ENCODE measurements at places on chromosomes 16 and 17.

GRCh38 chr16:84790301-84790700, 29.5 kb upstream of the CRISPLD2 start:
- DNase-seq: no peak

GRCh38 chr16:73183611-73184092, 135.7 kb upstream of the ZFHX3 start:
- no peak for DNase-seq

DNA sequence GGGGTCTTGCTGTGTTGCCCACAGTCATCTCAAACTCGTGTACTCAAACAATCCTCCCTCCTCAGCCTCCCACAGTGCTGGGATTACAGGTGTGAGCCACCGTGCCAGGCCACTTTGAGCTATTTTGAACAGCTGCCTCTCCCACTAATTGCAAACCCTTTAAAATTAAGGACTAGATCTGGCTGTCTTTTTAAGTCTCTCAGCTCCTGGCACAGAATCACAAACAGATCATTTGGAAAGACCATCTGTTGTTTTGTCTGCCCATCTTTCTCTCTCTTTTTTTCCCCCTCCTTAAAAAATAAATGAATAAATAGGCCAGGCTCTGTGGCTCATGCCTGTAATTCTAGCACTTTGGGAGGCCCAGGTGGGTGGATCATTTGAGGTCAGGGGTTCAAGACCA, 10.9 kb upstream of the STAT3 start:
- DNase-seq: no peak

GRCh38 chr16:47063011-47063724, 80.6 kb downstream of the NETO2 start:
- no peak for DNase-seq

DNA sequence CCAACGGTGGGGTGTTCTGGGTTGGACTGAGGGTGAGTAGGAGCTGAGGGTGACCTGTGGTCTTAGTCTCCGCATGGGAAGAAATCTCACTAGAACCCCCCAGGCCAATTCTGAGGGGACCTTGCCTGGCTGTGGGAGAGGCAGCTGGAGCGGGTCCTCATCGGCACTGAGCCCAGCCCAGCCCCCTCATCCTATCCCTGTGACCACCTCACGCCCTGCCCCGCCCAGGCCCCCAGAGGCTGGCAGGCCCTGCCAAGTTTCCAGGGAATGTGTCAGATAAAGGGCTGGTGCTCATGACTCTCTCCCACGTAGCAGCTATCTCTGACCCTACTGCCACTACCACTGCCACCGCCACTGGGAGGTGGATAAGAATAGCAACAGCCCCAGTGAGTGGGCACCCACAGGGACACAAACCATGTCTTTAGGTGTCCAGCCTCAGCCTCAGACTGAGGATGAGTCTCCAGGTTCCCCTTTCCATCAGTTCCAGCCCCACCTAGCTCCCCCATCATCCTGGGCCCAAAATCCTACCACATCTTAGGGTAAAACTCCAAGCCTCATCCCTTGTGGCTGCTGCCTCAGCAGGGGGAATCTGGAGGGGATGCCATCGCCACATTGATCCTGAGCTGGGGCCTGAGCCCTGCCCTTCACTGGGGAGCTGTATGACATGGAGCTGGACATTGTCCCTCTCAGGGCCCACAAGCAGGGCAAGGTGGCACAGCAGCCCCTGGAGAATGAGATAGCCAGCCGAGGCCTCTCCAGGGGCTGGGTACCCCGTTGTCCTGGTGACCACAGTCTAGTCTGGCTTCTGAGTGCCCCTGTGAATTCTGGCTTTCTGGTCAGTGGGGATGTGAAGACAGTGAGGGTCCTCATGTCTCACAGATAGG, 14.9 kb downstream of the CDH16 start:
- DNase-seq: no peak

- DNase-seq: no peak
These were observed 21.1 kb downstream of the KNOP1 start for GRCh38 chr16:19696961-19697360.

- no peak for DNase-seq
These were observed 140.4 kb downstream of the SHISA9 start for GRCh38 chr16:13041646-13042290.

GRCh38 chr17:28997806-28998205, 8.0 kb downstream of the SEZ6 start:
- DNase-seq: no peak

GRCh38 chr17:52465407-52465806, 306.9 kb upstream of the CA10 start:
- no peak for DNase-seq

DNA sequence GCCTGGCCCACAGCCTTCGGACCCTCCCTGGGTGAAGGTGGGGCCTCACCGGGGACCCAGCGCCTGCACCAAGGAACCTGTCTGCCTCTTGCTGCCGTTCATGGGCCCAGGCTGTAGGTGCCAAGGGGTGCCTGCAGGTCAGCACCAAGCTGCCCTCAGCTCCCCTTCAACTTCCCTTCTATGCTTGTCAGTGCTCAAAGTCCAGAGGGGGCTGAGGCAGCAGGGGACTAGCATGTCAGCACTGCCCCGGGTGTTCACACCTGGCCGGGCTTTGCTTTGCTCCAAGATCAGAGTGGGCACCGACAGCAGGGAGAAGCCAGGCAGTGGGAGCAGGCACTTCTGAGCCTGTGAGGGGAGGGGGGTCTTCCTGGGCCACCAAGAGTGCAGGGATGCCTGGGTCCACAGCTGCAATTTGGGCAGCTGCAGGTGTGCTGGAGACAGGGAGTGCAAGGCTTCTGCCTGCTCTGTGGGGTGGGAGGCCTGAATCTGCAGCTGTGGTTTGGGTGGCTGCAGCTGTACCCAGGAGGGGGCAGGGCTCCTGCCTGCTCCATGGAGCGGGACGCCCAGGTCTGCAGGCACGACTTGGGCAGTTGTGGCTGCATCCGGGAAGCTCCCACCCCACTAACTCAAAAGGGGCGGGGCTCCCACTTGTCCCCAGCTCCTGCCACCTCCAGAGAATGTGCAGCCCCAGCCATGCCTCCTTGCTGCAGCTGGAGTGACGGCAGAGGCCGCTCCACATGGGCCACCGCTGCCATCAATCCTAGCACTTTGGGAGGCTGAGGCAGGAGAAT, 27.6 kb upstream of the PRM1 start:
- DNase-seq: no peak

DNA sequence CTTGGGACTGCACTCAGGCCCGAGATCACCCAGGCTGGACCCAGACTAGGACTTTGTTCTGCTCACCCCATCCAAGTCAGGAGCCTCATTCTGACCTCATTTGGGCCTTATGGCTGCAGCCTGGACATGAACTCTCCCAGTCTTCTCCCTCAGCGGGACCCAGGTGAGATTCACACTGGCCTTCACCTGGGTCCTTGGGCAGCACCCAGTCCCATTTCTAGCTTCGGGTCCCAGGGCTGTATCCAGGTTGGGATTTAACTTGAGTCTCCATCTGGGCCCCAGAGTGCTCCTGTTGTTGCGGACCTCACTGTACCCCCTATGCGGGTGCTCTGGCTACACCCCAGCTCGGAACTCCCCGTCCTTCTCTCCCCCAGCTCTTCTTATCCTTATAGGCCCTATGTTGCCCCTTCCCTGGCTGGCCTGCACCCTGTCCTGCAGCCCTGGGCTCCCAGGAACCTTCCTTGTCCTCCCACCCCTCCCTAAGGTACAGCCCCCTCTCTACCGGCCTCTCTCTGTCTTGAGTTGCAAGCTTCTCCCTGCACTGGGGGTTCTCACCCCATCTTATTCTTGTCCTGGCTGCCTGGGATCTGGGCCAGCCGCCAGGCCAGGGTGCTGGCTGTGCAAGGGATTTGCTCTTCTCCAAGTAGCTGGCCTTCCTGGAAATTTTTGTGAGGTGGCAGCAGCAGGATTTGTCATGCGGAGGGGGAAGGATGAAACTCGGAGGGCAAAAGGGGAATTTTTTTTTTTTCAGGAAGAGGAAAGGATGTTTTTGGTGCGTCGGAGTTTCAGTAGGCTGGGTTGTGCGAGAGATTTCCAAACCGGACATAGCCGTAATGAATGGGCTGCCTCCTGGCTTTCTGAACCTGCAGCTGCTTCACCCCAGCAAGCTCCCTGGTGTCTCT, 904 bp downstream of the MAP2K3 start:
- no peak for DNase-seq

DNA sequence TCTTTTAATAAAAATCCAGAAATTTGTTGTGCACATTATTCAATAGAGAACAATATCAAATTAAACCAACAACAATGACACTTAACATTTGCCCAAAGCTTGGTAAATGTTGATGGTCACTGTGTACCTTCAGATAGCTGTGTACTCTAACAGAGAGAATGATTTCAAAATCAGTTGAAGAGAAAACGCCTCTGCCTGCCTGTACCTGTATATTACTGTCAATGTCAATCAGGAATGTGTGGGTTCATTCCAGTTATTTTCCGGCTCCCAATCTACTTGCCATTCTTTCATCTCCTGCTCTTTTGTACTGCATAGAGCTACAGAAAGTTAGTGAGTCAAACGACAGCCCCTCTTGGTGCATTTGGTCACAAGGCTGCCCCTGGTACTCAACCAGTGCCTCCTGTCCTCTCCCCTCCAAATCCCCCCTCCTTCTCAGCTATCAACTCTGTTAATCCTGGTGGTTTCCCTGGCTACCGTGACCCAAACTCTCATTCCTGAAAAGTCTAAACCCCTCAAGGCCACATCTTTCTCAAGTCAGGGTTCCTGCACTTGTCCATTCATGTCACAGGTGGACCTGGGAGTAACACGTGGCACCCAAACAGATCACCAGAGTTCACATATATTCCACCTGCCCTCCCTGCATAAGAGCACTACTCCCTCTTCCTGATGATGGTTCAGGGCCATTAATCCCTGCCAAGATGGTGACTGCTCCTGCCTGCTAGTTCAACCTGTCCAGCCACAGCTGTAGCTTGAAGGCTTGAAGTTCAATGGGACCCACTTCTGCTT, 13.6 kb upstream of the ARL4D start:
- no peak for DNase-seq

DNA sequence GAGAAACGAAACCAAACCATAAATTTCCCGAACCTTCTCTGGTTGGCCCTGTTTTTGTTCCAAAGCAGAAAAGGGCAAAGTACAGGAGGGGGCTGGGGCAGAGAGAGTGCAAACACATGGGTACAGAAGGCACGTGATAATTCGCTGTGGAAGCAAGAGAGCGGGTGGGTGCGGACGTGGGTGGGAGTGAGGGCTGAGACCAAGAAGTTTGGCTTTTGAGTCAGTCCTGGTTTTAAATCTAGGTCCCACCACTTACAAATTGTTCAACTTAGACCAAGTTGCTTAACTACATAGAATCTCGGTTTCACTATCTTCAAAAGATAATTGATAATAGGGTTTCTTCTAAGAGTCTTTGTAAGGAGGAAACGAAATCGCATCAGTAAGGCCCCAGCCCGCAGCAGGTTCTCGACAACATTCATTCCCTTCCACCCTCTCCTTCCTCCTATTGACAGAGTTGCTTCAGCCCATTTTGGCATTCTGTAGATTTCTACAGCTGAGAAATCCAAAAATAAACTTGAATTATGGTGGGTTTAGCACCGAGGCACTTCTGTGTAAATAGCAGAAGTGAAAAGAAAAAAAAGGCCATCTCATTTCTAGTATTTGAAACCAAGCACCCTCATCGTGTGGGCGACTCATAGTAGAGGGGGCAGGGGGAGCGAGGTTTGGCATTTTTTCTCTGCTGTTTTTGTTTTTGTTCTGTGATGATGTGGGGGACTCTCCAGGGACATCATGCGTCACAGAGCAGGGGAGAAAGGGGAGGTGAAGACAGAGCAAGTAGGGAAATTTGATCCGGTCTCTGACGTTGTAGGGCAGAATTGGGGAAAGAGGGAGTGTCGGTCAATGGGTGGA, 33.6 kb upstream of the CCR7 start:
- DNase-seq: peak; percentile 88

DNA sequence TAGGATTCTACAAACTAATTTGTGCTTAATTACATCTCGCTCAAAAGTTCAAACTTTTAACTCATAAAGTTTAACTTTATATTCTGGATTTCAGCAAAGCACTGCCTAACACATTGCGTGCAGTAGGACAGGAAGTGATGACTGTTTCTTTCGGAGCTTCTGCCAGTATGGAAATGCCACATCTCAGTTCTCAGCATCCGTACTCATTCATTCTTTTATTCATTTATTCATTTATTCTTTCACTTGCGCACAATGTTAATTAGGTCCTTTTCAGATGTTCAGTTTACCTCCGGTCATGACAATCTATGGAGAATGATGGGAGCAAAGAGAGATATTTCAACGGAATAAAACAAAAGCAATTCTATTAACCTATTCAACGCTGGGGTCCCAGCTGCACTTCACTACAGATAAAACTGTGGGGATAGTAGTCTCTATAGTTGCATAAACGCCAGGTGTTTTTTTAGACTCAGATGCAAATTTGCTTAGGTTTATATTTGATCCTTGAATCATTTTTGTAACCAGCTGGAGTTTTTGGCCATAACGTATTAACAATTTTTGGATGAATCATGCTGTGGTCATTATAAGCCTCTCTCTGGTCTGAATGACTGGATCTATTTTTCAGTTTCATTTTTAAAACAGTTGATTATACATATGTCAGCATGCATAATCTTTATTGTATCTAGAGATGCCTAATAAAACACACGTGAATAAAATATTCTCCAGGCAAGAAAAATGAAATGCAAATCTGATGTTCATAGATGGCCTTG, 143.9 kb downstream of the KCNJ2 start:
- DNase-seq: no peak

DNA sequence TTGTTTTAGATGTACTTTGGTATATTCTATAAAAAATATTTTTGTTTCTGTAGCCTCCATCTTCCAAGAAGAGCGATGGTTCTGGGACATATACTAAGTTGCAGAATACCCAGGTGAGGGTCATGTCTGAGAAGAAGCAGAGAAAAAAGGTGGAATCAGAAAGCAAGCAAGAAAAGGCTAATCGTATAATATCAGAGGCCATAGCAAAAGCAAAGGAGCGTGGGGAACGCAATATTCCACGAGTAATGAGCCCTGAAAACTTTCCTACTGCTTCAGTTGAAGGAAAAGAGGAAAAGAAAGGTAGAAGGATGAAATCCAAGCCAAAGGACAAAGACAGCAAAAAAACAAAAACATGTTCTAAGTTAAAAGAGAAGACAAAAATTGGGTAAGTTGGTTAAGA, 154.6 kb downstream of the CHD9 start:
- DNase-seq: no peak

- DNase-seq: no peak
These were observed 211.0 kb upstream of the MAF start for GRCh38 chr16:79811541-79811940.

- DNase-seq: no peak
These were observed 42.4 kb downstream of the SREBF1 start for GRCh38 chr17:17794382-17794781.

DNA sequence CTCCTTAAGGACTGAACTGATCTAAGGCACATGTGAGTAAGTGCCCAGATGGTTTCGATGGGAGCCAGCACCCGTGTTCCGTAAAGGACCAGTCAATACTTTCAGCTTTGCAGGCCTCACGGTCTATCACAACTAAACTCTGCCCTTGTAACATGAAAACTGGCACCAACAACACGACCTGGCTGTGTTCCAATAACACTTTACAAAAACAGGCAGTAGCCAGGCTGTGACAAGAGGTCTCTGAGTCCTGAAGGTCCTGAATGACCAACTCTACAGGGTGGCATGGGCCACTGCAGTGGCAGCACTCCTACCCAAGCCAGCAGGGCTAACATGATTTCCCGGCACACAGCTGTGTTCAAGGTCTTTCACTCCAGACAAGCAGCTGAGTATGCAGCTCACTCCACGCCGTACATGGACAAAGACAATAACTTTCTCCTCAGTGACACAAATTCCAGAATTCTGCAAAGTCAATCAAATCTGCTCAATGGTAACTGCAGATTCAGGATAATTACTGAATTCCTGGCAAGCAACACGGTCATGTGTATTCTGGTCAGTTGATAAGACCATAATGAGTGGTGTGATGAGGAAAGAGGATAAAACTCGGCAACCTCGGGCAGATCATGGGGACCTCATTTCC, 15.3 kb downstream of the NPLOC4 start:
- no peak for DNase-seq
